AG10803 (cell line): ENCODE measurements at places on chromosomes 16 and 17.

GRCh38 chr17:79201536-79202227, 127.1 kb downstream of the ENGASE start:
- peak; percentile 41 for DNase-seq

DNA sequence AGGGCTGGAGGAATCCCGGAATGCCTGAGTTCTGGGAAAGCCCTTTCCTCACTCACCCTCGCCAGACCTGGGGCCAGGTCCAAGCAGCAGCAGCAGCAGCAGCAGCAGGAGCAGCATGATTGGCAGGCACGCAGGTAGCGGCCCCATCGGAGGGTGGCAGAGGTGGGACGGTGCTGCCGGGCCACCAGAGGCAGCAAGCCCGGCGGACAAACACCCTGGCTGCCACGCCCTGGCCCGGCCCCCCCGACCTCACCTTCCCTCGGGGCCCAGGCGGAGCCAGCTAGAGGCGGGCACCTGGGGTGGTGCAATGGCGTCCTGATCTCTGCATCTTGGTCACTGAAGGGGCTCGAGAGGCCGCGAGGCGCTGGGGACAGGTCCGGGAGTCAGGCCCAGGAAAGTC, 122.4 kb downstream of the LAT start:
- DNase-seq, result no peak

DNA sequence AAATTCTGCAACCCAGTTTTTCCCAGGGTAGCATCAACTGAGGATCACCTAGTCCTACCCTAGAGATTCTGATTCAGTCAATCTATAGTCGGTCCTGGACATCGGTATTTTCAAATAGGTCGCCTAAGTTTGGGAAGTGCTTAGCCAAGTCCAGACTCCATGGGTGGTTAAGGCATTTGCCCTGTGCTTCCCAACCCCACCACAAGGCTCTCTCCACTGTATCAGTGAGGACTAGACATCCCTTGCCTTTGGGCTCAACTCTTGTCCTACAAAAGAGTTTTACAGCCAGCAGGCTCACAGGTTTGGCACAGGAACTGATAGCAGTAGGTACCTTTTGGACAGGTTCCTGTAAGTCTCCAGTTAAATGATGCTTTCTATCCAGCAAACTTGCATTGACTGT, 13.8 kb downstream of the HYDIN start:
- no peak for DNase-seq

GRCh38 chr17:44176671-44177501, 6.4 kb downstream of the ASB16 start:
- no peak for DNase-seq

- DNase-seq, result no peak
These were observed 38.1 kb downstream of the MRPS23 start for GRCh38 chr17:57811638-57812280.

DNA sequence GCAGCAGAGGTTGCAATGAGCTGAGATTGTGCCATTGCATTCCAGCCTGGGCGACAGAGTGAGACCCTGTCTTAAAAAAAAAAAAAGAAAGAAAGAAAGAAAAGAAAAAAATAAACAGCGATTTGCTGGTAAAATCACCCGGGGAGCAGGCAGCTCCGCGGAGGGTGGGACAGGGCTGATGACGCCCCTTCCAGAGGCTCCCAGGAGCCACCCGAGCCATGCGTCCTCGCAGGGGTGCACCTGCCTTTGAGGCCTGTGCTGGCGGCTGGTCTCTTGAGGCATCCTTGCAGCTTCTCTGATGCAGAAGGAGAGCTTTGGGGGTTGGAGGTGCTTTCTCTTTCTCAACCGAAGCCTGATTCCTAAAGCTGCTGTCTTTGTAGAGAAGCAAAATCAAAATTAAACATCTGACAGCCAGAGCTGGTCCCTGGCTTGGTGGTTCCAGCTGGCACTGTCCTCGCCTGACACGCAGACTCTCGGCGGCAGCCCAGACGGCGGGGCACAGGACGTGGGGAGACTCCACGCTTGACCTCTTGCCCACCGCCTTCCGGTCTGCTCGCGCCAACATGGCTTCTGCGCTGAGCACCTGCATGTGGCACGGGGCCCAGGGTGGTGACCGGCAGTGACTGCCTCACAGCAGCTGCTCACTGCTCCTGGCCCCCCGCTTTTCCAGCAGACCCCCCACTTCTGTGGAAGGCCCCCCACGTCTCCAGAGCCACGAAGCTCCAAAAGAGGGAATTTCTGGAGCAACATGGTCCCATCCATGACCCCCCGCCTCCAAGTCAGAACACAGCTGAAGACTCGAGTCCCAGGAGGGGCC, 6.6 kb downstream of the UTS2R start:
- no peak for DNase-seq

GRCh38 chr17:75181608-75182318, 996 bp downstream of the SUMO2 start:
- no peak for DNase-seq

- peak; percentile 85 for DNase-seq
These were observed 15.0 kb downstream of the TMEM92 start for GRCh38 chr17:50289278-50289677.

- no peak for DNase-seq
These were observed 95.0 kb downstream of the IRX3 start for GRCh38 chr16:54191592-54191991.

GRCh38 chr17:63395075-63395805, 50.9 kb downstream of the CYB561 start:
- DNase-seq, result peak; percentile 85

- no peak for DNase-seq
These were observed 28.4 kb downstream of the PRMT7 start for GRCh38 chr16:68339214-68339613.

GRCh38 chr16:21023509-21024202, 123.1 kb downstream of the LYRM1 start:
- DNase-seq, result no peak

GRCh38 chr17:43616029-43616351, 45.7 kb downstream of the MEOX1 start:
- DNase-seq, result no peak

- no peak for DNase-seq
These were observed 2.0 kb downstream of the CRYM start for GRCh38 chr16:21276090-21276489.

DNA sequence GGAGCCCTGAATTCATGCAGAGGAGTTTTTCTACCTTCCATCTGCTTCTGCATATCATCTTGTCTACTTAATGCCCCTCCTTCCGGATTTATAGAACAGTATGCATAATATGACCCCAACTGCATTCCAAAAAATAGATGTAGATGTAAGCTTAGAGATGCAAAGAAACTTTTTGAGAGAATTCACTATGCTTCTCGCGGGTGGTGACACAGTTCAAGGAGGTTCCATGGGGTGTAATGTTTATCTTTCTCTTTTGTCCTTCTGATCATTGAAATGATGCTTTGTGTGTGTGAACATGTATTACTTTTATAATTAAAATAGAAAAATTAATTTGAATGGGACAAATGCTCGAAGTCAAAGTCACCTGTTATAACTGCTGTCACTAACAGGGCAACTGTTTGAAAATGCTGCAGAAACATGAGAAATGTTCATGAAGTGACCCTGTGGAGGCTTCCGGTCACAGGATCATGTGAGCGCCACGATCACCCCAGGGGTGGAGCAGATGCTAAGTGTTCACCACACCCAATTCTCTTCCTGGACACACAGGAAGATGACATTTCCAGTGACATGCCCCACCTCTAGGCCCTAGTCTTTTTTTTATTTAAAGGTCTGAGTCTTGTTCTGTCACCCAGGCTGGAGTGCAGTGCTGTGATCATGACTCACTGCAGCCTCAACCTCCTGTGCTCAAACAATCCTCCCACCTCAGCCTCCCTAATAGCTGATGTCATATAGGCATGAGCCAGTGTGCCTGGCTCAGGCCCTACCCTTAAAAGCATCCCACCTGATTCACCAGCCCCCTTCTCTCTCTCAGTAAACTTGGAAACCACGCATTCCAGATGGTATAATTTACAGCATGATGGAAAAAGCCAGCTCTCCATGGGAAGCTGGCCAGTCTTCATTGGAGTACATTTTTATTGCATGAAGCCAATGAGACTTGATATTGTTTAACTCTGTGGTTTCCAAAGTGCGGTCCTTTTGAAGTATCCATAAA, 21.0 kb upstream of the AGRP start:
- no peak for DNase-seq

GRCh38 chr16:73792199-73793020, 504.2 kb upstream of the PSMD7 start:
- DNase-seq, result no peak

GRCh38 chr16:65658349-65658748, 536.5 kb upstream of the CDH11 start:
- DNase-seq, result peak; percentile 94

DNA sequence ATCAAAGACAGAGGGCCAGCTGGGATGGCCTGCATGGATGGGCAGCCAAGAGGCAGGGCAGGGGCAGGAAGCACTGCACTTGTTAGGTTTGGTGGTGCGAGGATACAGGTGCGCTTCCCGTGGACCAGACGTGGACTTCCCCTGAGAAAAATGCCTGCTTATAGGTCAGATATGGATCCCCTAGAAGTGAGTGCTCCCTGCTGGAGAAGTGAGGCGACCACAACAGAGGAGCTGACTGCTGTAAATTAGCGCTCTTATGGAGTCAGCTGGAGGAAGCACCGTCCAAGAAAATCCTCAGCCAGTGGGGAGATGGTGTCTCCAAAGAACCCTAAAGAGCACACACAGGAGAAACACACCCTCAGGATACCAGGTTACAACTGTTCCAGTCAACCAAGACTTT, 27.7 kb upstream of the CCDC182 start:
- DNase-seq, result no peak

- no peak for DNase-seq
These were observed 1.5 kb downstream of the CDYL2 start for GRCh38 chr16:80802902-80803301.

DNA sequence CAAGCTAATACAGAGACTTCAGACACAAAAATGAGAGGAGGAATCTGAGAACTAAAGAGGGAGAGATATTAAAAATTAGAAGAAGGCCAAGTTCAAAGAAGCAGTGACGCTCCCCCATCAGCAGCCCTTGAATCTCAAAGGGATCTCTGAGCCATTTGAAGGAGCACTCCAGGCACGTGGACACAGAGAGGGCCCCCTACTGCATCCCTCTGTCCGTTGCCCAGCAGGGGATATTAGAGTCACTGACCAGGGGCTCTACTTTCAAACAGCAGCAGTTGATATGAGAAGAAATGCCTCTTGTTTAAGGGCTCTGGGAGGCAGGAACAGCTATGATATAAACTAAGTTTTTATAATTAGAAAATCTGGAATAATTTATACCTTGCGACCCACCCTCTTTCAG, 479.0 kb upstream of the SALL1 start:
- no peak for DNase-seq

GRCh38 chr16:59487067-59487466, 753.0 kb upstream of the GOT2 start:
- DNase-seq, result no peak

DNA sequence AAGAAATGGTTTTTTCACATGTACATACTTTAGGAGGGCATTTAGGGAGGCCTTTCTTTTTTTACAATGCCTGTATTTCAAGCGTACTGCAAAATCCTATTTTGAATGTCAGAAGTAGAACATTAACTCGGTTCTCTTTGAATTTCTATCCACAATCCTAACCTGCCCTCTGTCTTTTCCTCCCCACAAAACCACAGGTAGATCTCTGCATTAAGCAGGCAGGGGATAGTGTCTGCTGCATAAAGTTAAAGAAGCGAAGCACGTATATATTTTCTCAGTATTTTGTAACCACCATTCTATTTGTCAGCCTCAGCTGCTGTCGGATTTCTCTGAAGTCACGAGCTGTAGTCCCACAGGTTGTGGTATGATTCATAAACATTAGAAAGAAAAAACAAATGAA, 137.5 kb downstream of the SHISA6 start:
- DNase-seq, result no peak

GRCh38 chr17:1797323-1797722, 32.4 kb downstream of the SMYD4 start:
- DNase-seq, result no peak

GRCh38 chr16:73778887-73779286, 517.7 kb upstream of the PSMD7 start:
- DNase-seq, result no peak

DNA sequence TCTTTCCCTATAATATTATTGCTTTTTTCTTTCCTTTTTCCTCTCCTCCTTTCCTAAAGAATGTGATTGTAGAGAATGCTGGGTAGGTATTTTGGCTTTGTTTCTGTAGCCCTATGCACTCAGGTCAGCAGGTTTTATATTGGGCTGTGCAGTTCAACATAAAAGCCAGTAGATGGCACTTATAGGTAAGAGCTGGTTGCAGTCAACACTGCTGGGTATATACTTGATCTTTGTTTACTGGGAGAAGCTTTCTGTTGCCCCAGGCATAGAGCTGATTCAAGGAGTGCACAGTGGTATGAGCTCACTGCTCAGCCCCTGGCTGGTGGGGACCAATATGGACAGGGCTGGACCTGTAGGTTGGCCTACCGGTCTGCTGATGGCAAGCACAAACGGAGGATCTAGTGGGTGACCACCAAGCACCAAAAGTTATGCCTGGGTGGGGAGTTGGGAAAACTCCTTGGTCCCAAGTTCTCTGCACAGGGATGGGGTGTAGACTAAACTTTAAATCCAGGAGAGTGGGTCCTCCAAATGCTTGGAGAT, 378.9 kb downstream of the PMP22 start:
- peak; percentile 14 for DNase-seq

- no peak for DNase-seq
These were observed 64.0 kb downstream of the TBC1D16 start for GRCh38 chr17:79971651-79972050.

- no peak for DNase-seq
These were observed 9.1 kb downstream of the SOX8 start for GRCh38 chr16:990516-991291.

DNA sequence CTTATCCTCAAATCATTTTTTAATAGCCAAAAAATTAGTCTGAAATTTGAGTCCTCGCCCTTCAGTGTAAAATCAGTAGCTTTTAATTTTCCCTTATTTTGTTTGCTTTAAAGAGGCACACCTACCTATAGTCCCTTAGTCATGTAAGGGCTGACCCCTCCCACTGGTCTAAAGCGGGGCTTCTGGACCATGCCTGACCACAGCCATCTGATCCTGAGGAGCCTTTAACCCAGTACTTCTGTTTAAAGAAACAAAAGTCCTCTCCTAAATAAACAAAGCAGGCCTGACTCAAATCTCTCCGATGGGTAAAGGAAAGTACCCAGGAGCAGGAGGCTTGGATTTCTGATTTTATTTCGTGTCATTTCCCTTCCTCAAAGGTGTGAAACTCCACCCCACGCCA, 92.0 kb upstream of the CCL2 start:
- DNase-seq, result no peak

DNA sequence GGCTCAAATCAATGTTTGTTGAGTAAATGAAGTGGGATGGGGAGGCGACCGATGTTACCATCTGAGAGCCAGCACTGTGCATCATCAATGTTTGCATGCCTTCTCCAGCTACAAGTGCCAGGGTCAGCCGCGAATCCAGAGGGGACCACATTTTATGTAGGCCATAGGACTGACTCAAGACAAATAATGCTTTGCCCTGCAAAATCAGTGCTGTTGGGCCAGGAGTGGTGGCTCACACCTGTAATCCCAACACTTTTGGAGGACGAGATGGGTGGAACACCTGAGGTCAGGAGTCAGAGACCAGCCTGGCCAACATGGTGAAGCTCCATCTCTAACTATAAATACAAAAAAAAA, 53.1 kb upstream of the WSB1 start:
- DNase-seq, result no peak
